SJCRH30 (cell line): ENCODE measurements at places on chromosomes 4 and X.

- no peaks in the 10 kb centered on the region for H3K4me1 ChIP-seq
- no peak overlapping the region for H3K27ac ChIP-seq
- no peaks in the 10 kb centered on the region for H3K27me3 ChIP-seq
- no peak for DNase-seq
- no peaks in the 10 kb centered on the region for H3K36me3 ChIP-seq
- no peak overlapping the region for H3K4me3 ChIP-seq
These were observed 185.5 kb upstream of the ANXA10 start for GRCh38 chr4:167906851-167907250.

DNA sequence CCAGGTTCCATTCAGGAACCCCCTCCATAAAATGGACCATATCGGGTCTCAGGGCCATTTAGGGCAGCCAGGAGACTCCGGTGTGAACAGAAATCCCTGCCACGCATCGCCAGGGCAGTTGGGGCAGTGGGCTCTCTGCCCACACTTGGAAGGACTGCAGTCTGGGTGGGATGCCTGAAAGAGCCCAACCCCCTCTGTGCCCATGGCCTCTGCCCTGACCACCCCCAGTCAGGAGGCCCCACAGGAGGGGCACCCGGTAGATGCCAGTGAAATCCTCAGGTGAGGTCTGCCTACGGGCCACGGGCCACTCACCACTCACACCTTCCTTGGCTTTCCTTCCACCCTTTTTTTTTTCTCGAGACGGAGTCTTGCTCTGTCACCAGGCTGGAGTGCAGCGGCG is 4.8 kb downstream of the PRAF2 start:
- H3K36me3 ChIP-seq: no peaks in the 10 kb centered on the region
- no peaks in the 10 kb centered on the region for H3K4me1 ChIP-seq
- no peak for DNase-seq
- H3K27ac ChIP-seq: no peak overlapping the region
- no peaks in the 10 kb centered on the region for H3K27me3 ChIP-seq
- H3K4me3 ChIP-seq: no peak overlapping the region

- H3K4me3 ChIP-seq: no peak overlapping the region
- peaks cover 62% of the 10 kb centered on the region for H3K4me1 ChIP-seq
- H3K36me3 ChIP-seq: no peaks in the 10 kb centered on the region
These were observed 30.8 kb upstream of the GPR78 start for GRCh38 chr4:8549352-8549931.

DNA sequence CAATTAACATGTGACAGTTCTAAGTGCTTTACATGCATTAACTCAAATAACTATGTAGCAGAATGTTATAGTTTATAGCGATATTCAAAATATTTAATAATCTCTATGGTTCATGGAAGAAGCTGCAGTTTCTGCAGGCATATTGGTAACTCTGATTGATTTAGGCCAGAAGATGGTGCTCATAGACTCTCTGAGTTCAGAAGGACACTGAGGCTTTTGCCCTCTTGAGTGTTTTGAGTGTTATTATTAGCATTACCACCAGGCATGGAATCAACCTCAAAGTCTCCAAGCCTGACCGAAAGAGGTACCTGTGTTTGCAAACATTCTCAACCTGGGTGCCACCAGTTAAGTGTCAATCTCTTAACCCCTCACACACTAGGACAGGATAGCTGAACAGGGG is 792.3 kb upstream of the PCDH7 start:
- no peaks in the 10 kb centered on the region; the same call in 1 of the 2 replicates for H3K4me1 ChIP-seq
- no peaks in the 10 kb centered on the region for H3K36me3 ChIP-seq
- H3K27me3 ChIP-seq: no peaks in the 10 kb centered on the region
- H3K4me3 ChIP-seq: no peak overlapping the region
- no peak for DNase-seq
